CD8-positive, alpha-beta memory T cell (primary cell): ENCODE measurements at places on chromosomes 5 and 9.

GRCh38 chr5:91311168-91311696, 71.9 kb downstream of the ARRDC3 start:
- no peak for DNase-seq

GRCh38 chr9:21789541-21790037, 12.8 kb upstream of the MTAP start:
- DNase-seq = peak; percentile 67

GRCh38 chr5:159089675-159090074, 10.0 kb downstream of the EBF1 start:
- DNase-seq = no peak

- DNase-seq = no peak
Observed at GRCh38 chr9:72200452-72200851, 51.2 kb downstream of the GDA start.

GRCh38 chr9:124394596-124394995, 20.6 kb downstream of the PSMB7 start:
- DNase-seq = no peak

DNA sequence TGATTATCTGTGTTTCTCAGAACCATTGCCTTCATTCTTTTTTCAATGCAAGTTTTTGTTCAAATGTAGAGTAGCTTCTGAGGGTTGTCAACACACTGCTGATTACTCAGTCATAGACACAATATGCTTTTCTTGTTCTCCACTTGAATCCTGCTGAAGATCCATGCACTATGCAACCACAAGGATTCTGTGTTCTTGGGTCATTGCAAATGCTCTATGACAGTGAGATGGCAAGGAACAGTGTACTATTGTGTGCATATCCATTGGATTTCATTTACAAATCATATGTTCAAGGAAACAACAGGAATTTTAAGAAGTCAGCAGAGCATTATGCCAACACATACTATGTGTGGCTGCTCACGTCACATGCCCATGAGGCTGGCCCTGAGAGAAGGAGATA, 1590.2 kb downstream of the EFNA5 start:
- DNase-seq = no peak

DNA sequence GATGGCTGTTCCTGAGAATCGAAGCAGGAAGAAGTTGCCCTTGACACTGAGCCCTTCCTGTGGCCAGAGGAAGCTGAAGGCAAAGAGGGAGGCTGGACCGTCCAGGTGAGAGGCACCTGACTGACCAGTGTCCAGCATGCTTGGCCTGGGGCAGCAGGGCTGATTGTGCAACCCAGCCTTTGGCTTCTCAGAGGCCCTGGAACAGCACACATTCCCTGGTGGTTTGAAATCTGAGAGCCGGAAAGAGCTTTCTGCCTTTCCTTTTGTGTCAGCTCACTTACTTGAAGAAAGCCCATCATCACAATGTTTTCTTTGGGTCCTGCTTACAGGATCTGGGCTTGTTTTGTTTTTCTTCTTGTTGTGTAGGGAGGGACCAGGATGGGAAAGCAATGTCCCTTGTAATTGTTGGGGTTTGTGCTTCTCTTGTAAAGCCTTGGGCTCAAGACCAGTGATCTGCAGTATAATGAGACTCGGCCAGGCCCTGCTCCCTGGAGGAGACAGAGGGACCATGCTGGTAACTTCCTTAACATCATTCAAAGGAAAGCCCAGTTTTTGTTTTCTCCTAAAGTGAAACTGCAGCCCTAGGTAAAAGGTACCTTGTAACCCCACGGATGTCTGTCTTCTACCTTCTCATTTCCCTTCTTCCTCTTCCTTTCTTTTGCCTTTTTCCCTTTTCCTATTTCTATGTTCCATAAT, 213.7 kb downstream of the NXNL2 start:
- no peak for DNase-seq

GRCh38 chr9:903886-904285, 62.4 kb downstream of the DMRT1 start:
- DNase-seq = no peak

- DNase-seq = no peak
Observed at GRCh38 chr5:32233220-32233695, 59.1 kb upstream of the GOLPH3 start.

DNA sequence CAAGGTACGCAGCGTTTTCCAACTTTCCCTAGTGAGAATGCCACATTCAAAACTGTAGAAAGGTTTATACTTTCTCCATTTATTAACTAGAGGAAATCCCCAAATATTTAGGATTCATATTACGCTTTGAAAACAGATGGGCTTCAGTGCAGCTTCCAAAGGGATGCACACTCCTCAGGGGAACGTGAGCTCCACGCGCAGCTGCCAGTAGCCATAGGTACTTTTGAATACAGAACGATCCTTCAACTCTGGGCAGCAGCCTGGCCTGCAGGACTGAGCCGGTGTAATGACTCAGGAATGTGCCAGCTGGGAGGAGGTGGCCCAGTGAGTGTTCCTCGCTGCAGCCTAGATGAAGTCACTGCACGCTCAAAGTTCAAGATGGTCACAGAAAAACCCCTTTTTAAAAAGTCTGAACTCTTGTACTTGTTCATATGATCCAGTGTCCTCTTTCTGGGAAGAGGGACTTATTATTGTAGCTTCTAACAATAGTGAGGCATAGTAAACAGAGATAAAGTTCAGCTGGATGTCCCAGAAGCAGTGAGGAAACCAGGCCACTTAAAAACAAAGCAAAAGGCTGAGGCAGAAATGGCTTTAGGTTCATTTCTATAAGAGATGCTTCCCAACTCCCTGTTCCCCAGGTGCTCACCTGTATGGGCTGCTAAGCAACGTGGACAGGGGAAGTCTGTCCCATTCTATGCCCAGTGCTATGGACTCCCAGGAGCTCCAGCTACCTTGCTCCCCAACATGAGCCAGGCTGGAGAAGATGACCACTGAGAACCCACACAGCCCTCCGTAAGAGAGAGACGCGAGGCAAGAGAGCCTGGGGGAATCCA, 130.0 kb downstream of the LHFPL2 start:
- no peak for DNase-seq

- DNase-seq = no peak
Observed at GRCh38 chr5:135360278-135361274, 38.5 kb downstream of the MACROH2A1 start.

- DNase-seq = no peak
Observed at GRCh38 chr5:136166909-136167308, 26.1 kb downstream of the SMIM32 start.

- no peak for DNase-seq
Observed at GRCh38 chr5:10333154-10334006, 20.1 kb upstream of the MARCHF6 start.

DNA sequence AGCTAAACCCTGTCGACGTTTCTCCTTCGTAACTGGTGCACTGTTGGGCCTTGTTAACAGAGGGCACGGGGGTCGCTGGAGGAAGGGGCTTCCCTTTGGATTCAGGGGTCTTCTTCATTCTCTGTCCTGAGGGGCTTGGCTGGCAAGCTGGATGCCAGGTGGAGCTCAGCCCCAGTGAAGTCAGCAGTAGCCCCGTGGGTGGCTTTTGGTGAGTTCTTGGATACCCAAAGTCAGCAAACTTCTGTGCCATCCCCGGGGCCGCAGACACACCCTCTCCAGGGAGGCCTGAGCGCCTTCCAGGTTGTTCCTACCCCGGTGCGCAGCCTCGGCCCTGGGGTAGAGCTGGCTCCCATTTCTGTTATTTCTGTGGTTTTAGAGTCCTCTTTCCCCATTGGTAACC, 12.3 kb upstream of the OBP2A start:
- no peak for DNase-seq
